ENCODE measurements at places on chromosomes 5 and 9.

GRCh38 chr9:37923796-37924427, 20.0 kb upstream of the SLC25A51 start:
- no peak for DNase-seq

DNA sequence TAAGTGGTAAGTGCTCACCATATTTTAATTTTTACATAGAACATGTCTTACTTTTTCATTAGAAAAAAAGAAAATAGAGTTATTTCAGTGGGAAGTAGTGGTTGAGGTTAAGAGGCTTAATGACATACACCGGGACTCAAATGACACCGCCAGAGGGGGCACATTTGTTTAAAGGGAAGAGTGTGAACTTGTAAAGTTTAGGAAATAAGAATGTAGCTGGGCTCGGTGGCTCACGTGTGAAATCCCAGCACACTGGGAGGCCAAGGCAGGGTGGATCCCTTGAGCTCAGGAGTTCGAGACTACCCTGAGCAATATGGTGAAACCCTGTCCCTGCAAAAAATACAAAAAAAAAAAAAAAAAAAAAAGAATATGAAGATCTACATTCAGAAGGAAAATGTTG, 43.4 kb upstream of the TNFAIP8 start:
- DNase-seq = no peak

DNA sequence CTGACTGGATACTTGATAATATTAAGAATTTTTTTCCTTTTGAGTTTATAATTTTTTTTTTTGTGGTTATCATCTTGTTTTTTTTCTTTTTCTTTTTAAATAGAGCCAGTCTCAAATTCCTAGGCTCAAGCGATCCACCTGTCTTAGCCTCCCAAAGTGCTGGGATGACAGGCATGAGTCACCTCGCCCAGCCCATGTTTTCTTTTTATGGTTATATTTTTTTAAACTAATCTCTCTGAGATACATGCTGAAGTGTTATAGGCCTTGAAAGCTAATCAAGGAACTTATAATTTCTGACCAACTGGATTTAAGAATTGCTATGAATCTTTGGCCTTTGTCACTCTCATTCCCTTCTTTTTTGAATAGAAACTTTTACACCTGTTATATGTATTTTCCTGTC, 6.8 kb upstream of the AMACR start:
- DNase-seq = no peak

- DNase-seq = peak; percentile 82
Observed at GRCh38 chr9:33159777-33160127, 7.4 kb downstream of the B4GALT1 start.

DNA sequence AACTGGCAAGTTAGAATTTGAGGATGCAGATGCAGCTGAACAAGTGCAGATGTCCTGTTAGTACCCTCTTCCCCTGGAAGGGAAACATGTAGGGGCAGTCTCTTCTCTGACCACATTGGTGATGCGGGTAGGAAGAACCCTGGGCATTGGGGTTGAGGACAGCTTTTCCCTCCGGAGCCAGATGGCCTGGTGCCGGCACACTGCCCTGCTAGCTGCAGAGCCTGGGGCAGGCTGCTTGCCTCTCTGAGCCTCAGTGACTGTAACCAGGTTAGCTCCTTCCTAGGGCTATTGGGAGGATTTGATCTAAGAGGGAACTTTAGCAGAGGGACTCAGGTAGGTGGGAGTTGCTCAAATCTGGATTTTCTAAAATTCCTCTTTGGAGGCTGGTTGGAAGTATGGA, 148.4 kb downstream of the HSPA4 start:
- DNase-seq = no peak

- DNase-seq = no peak
Observed at GRCh38 chr5:32083981-32084430, 90.1 kb downstream of the GOLPH3 start.

GRCh38 chr9:129746092-129746777, 6.6 kb downstream of the PTGES start:
- no peak for DNase-seq

DNA sequence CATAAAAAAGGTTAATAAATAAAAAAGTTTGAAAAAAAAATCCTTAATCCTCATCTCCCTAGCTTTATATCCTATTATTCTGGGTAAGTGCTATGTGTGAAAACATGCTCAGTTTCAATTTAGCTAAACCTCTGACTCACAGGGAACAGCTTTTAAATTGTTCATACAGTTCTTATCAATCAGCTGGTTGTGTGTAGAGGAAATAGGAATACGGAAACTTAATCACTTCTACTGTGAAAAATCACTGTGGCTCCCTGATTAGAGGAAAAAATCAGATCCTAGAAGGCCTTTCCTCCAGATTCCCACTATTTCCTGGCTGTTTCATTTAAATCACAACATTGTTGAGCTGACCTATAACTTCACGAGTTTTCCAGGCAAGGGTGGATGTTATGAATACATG, 120.5 kb downstream of the MARCHF3 start:
- no peak for DNase-seq

DNA sequence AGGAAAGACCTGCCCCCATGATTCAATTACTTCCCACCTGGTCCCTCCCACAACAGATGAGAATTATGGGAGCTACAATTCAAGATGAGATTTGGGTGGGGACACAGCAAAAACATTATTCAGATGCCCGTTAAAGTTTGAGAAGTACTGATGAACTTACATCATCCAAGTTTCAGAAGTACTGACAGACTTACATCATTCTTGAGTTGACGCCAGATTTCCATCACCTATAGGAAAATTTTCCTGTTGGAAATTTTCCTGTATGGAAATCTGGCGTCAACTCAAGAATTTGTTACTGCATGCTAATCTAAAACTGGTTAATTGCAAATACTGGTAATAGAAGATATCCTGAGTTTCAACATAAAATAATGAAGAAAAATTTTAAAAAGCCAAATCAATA, 975.9 kb downstream of the MAT2B start:
- no peak for DNase-seq

DNA sequence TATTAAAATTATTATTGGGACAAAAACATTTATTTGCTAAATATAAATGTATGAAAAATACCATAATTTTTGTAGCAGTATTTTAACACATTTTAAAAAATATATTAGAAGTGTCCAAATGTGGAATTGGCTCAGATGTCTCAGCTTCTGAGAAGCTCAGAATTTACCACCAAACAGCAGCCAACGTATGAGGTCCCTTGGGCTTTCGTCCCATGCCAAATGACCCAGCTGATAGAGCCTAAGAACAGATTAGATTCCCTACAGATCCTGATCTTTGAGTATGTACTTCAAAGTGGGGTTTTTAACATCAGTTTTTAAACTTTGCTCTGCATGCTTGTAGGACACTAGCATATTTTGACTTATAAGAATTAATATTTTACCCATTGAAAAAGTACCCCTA, 77.3 kb upstream of the RPS23 start:
- no peak for DNase-seq

GRCh38 chr5:142017832-142018427, 5.1 kb upstream of the GNPDA1 start:
- peak; percentile 60 for DNase-seq

- DNase-seq = no peak
Observed at GRCh38 chr9:3865141-3865772, 339.5 kb upstream of the RFX3 start.

DNA sequence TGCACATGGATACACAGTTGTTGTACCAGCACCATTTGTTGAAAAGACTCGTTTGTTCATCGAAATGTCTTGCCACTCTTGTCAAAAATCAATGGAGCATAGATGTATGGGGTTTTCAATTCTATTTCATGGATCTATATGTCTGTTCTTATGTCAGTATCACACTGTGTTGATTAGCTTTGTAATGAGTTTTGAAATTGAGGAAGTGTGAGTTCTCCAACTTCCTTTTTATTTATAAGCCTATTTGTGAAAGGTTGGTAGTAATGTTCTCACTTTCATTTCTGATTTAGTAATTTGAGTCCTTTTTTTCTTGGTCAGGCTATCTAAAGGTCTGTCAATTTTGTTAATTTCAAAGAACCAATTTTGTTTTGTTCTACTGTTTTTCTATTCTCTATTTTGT, 26.1 kb downstream of the ZNF510 start:
- DNase-seq = peak; percentile 14

GRCh38 chr5:137402436-137403187, 96.5 kb downstream of the SPOCK1 start:
- no peak for DNase-seq

- no peak for DNase-seq
Observed at GRCh38 chr9:4333787-4334186, 33.9 kb upstream of the GLIS3 start.

DNA sequence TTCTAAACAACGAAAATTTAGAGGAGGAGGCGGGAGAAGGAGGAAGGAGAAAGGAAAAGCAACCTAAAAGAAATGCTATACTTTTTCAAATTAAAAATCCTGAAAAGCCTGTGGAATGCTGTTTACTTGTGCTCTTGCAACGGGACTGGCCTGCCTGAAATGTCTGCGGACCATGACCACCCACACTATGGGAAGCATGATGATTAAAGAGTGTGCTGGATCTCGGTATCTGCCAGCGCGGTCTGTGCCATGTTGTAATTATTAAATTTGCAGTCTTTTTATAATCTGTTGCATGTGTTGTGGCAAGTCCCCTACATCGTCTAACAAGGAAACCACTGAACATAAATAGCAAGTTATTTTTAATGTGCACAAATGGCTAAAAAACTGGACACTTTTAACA, 111.4 kb downstream of the FANCC start:
- DNase-seq = no peak

DNA sequence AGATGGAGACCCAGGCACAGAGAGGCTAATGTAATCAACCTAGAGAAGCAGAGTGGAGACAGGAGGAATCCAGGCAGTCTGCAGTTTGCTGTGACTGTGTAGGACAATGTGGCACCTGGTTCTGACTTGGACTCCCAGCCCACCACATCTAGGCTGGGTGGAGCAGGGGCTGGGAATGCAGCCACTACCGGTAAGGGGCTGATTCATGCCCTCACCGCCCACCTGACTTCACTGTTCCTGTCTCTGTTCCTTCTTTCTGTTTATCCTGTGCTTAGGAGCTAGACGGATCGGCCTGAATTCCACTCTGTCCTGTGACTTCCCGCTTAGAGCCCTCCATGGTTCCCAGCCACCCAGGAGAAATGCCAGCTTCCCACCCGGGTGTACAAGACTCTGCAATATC, 2.6 kb downstream of the PDLIM4 start:
- DNase-seq = no peak

DNA sequence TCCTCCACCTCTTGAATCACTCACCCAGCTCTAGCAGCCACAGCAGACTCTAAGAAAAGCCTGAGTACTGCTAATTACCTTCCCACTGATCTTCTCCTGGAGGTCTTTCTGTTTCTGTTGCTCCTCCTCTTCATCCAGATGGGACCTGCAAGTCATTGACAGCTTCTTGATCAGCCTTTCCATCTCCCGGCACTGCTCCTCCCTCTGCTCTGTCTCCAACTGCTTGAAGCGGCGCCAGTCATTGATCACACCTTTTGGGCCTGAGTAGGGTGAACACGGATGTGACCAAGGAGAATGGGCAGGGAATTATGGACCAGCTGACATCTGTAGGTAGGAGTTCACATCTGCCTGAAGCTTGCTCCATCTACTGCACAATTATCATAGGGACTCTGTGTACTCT, 5.5 kb downstream of the PDCL start:
- DNase-seq = no peak

DNA sequence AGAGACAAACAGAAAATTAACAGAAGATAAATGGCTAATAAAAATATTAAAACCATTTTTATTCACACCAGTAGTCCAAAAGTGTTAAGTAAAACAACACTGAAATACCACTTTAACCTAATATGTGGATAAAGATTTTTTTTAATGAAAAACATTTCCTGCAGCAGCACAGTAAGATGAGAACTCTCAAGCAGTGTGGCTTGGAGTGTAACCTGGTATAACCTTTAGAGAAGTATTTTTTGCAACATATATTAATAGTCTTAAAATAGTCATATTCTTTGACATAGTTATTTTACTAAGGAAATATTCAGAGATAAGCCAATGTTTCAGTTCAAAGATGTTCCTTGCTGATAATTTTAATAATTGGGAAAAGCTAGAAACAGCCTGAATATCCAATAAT, 644.4 kb downstream of the PDE4D start:
- DNase-seq = no peak

DNA sequence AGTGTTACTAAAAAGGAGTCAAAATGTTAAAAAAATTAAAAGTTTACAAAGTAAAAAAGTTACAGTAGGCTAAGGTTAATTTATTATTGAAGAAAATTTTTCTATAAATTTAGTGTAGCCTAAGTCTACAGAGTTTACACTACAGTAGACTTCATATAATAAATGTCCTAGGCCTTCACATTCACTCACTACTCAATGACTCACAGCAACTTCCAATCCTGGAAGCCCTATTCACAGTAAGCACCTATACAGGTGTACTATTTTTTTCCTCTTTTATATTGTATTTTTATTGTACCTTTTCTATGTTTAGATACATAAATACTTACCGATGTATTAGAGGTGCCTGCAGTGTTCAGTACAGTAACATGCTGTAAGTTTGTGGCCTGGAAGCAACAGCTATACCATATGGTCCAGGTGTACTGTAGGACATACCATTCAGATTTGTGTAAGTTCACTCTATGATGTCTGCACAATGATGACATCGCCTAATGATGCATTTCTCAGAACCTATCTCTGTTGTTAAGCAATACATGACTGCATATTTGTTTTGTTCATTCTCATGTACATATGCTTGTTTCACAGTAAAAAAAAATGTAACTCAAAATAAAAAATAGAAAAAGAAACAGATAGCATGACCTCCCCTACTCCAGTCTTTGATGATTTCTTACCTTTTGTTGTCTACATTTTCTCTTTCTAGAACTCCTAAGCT, 64.7 kb downstream of the NR3C1 start:
- DNase-seq = no peak

- no peak for DNase-seq
Observed at GRCh38 chr9:106761493-106761892, 101.5 kb upstream of the ZNF462 start.

GRCh38 chr5:79436224-79436623, 77.7 kb downstream of the HOMER1 start:
- DNase-seq = no peak

DNA sequence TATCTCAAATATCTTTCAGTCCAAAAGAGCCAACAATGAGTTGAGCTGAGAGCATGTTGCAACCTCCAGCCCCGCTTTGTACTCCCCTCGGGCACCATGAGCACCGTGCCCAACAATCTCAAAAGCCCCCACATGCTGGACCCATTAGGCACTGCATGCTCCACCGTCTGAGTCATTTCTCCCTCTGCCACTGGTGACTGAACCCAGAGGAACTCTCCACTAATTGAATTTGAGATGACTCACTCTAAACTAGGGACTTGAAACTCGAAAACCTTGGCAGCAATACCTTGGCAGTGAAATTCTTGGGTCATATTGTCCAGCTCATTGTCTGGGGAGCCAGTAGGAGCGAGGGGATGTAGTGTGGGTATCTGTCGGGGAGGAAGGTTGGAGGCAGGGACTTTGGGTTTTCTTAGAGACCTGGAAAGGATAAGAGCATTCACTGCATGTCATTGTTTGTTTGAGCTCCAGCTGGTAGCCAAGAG, 49.9 kb upstream of the SLIT3 start:
- no peak for DNase-seq

DNA sequence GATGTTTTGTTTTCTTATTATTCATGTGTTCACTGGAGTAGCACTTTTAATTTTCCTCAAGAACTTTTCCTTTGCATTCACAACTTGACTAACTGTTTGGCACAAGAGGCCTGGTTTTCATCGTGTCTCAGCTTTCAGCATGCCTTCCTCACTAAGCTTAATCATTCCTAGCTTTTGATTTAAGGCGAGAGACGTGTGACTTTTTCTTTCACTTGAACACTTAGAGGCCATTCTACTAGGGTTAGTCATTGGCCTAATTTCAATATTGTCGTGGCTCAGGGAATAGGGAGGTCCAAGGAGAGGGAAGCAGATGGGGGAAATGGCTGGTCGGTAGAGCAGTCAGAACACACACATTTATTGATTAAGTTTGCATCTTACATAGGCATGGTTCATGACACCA, 94.0 kb downstream of the ZNF462 start:
- DNase-seq = no peak
